ENCODE measurements at places on chromosomes 2 and 18.
A peak's percentile ranks its signal among the peaks of the same experiment; 100 is the strongest.

DNA sequence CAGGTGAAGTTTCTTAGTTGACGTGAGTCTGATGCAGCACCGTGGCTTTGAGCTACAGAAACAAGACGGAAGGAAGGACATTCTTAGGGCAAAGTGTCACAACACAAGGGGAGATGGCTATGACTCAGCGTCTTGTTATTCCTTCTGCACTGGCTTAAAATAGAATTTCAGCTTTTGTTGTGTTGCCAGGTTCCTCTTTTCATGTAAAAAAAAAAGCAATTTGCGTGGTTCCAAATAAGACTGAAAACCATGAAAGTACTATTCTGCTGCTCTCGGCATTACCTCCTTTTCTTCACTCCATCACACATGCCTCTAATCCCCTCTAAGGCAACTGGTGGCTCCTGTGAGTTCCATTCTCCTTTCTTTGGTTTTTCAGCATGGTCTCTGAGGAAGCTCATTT lies 150.1 kb downstream of the ANTXR1 start:
- DNase-seq = peak; percentile 96

DNA sequence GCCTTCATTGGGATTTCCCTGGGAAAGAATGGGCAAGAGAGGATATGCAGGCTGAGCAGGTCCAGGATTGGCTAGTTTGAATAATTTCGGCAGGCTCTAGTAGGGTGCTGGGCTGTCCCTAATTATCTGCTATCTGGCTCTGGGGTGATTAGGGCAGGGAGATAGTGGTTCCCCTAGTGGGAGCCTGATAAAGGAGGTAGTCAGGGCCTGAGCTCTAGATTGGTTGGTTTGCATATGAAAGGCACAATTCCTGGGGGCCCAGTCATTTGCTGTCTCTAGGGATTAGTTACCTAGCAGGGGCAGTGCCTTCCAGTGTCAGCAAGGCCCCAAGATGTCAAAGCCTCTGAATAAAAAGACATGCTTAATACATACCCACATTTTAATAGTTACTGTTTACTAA lies 690.1 kb upstream of the KLHL29 start:
- DNase-seq = no peak

DNA sequence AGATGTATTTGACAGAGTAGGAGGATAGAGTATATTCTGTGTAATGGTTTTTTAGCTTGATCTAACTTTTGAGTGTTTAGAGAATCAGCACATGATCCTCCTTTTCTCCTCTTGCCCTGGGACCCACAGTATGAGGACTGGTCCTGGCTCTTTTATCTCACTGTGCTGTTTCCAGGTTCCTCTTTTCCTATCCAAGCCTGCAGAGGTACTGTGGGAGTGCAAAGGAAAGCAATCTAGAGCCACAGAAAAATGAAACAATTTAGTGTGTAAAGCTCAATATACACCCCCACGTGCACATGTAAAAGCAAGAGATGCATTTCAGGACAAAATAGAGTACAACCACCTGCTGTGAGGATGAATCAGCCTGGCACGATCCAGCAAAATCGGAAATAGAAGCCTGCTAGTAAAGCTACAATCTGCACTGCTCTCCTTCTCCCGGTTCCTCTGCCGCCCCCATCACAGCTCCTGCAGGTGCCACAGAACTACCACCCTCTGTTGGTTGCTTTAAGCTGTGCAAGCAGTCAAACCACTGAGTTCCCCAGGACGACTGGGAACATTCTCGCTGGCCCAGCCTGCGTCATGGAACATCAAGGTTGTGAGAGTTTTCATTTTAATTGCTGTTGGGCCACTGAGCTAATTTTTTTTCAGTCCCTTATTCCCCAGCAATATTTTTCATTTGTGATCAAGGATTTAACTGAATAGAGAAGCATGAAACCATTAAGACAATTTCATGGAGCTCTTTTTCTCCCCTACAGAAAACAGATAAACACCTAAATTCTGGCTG lies 47.8 kb upstream of the MAPRE3 start:
- peak; percentile 37 for DNase-seq

- DNase-seq = no peak
These were observed 55.0 kb downstream of the SCN7A start for GRCh38 chr2:166439078-166439477.

DNA sequence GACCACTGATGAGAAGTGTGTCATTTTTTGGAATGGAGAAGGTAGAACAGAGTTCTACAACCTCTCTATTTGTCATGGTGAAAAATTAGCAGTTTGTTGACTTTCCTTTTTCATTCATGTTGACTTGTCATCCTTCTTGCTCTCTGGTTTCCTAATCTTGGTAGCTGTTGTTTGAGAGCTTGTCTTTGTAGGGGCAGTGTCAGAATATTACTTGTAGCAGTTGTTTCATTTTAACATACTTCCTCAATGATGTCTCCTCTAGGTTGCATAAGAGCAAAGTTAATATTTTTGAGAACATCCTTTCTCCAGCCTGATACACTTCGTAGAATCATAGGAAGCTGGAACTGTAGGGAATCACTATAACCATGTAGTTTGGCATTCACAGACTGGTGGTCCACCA lies 368.2 kb upstream of the FANCL start:
- DNase-seq = no peak

GRCh38 chr2:196333397-196333796 lies 162.0 kb upstream of the STK17B start:
- DNase-seq = no peak

- no peak for DNase-seq
These were observed 69.0 kb upstream of the ASAP2 start for GRCh38 chr2:9137379-9138150.

DNA sequence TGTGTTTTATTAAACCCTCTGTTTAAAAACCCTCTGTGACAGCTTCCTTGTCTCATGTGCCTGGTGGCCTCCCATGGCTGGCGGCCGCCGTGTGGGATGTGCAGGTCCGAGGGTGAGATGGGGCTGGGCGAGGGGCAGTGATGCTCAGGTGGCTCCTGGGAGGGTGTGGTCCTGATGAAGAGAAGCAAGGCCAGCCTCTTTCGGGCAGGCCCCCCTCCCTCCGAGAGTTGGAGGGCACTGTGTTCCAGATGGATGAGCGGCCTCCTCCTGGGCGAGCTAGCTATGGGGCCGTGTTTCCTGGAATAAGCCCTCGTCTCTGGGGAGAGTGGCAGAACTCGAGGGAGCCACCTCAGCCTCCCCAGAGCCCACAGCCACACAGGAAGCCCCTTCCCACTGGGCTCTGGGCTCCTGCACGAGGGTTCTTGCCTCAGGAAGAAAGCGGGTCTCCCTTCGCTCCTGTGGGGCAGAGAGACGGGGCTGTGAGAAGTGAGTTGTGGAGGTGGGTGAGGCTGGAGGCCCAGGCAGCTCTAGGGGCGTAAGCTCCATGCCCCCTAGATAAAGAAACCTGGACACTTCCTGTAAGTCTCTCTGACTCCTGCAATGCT lies 72.1 kb downstream of the ASB1 start:
- no peak for DNase-seq

- DNase-seq = no peak
These were observed 244.5 kb downstream of the TXNL1 start for GRCh38 chr18:56393870-56394269.

- DNase-seq = no peak
These were observed 622.2 kb downstream of the CNTNAP5 start for GRCh38 chr2:124647245-124647644.

DNA sequence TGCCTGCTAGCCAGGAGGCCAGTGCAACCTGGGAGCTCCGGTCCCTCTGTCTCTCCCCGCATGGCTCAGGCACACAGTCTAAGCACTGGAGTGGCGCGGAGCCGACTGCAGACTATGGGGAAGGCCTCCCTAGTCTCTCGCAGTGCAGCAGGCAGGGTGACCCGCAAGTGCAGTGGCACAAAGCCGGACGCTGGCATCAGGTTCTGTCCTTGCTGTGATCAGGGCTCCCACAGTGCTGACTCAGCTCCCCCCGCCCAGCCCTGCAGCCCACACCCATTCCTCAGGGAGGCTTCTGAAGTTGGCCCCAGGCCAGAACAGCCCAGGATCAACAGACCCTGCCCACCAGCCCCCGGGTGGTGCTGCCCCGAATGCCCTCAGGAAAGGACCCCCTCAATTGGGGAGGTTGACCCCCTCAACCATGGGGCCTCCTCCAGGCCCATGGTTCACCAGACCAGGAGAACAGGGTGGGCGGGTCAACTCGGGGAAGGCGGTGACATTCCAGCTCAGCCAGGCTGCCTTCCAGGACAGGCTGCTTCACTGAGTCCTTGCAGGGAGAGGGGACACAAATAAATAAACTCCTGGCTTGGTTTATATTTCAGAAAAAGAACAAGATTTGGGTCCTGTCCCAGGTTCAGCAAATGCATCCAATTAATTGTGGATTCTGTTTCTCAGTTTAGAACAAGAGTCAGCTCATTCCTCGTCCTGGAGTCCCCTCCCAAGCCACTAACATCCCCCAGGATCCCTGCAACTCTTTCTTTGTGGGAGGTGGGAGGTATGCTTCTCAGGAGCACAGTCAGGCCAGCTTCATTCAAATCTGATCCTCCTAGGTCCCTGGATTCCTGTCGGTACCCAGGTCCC lies 12.2 kb downstream of the BIN1 start:
- DNase-seq = no peak

DNA sequence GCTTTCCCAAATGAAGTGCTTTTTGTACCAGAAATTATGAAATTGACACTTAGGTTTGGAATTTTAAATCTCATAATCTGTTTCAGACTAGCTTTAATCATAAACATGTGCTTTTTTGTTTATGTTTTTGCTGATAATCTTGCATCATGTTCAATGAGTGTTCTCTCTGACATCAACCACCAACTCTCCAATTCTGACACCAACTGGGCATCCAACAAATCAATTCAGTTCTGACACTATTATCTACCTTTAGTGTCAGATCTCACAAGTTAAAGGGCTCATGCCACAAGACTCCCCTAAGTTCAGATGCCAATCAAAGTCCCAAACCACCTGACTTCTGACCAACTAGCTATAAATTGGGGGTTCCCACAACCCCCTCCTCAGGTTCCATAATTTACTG lies 19.6 kb downstream of the PELI1 start:
- DNase-seq = no peak

GRCh38 chr2:25043241-25043867 lies 1.5 kb downstream of the EFR3B start:
- peak; percentile 92 for DNase-seq

GRCh38 chr2:109482361-109482861 lies 131.4 kb downstream of the SEPTIN10 start:
- no peak for DNase-seq

GRCh38 chr2:175877845-175878544 lies 124.1 kb downstream of the LNPK start:
- DNase-seq = peak; percentile 17

- DNase-seq = no peak
These were observed 227.8 kb downstream of the BCL2 start for GRCh38 chr18:63091671-63092364.

DNA sequence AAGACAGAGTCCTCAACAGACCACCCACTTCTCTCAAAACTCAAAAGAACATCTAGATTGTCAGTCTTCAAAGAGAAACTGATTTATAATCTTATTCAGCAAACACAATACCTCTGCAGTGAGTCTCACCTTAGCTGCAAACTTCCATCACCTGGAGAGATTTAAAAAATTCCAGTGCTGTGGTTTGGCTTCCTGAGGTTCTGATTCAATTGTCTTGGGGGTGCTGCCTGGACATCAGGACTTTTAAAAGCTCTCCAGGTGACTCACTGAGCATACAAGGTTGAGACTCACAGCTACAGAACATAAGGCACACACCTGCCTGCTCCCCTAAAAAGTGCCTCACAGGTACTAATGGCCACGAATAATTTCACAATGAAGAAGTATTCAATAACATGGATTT lies 40.3 kb downstream of the RNF152 start:
- DNase-seq = no peak

DNA sequence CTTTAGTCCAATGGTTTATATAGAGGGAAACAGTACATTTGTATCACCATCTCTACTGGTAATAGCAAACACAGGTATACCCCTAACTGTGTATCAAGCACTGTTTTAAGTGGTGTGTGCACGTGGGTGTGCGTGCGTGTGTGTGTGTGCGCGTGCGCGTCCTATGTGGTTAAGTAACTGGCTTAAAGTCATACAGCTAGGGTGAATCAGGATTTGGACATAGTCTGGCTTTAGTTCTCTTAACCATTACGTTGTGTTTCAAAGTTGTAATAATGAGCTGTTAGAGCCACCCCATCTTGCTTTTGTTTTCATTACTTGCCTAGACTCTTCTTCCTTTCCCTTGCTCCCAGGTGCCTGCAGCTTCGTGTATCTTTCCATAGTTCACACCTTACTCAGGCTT lies 2.1 kb downstream of the HADHB start:
- peak; percentile 41 for DNase-seq

- no peak for DNase-seq
These were observed 32.1 kb downstream of the CCDC141 start for GRCh38 chr2:179017773-179018357.

- no peak for DNase-seq
These were observed 53.4 kb downstream of the SLC66A2 start for GRCh38 chr18:79897940-79898625.

DNA sequence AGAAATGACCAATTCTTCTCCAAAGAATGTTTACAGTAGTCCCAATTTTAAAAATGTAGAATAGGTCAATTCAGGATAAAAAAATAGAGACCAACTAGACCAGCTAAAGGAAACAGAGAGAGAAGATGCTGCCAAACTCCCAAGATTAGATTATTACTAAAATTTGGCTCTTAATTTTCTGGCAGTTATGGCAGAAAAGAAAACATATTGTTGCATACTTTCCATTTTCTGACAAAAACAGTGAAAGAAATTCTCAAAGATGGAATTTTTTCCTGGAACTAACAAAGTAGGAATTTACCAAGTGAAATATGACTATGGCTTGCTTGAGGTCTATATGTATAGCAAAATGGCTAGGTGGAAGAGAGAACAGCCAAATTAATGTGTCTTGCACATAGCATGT lies 138.3 kb upstream of the STK17B start:
- no peak for DNase-seq

GRCh38 chr2:170122883-170123547 lies 54.9 kb upstream of the MYO3B start:
- peak; percentile 71 for DNase-seq

- DNase-seq = no peak
These were observed 37.0 kb upstream of the METTL21A start for GRCh38 chr2:207662203-207662602.
